ENCODE measurements at places on chromosomes 5 and 9. TPM values are rescaled to one million over a fixed set of nuclear protein-coding genes. Genes with fewer than 3 reads are reported as not detected.

- peaks cover 97% of the 10 kb centered on the region for H3K27me3 ChIP-seq
- no peak overlapping the region for H3K27ac ChIP-seq
- H3K4me3 ChIP-seq = no peak overlapping the region
- H3K36me3 ChIP-seq = no peaks in the 10 kb centered on the region
Measured at GRCh38 chr9:92807757-92808725, 43.4 kb upstream of the BICD2 start.

The TAF1L gene
- not detected for polyA plus RNA-seq

DNA sequence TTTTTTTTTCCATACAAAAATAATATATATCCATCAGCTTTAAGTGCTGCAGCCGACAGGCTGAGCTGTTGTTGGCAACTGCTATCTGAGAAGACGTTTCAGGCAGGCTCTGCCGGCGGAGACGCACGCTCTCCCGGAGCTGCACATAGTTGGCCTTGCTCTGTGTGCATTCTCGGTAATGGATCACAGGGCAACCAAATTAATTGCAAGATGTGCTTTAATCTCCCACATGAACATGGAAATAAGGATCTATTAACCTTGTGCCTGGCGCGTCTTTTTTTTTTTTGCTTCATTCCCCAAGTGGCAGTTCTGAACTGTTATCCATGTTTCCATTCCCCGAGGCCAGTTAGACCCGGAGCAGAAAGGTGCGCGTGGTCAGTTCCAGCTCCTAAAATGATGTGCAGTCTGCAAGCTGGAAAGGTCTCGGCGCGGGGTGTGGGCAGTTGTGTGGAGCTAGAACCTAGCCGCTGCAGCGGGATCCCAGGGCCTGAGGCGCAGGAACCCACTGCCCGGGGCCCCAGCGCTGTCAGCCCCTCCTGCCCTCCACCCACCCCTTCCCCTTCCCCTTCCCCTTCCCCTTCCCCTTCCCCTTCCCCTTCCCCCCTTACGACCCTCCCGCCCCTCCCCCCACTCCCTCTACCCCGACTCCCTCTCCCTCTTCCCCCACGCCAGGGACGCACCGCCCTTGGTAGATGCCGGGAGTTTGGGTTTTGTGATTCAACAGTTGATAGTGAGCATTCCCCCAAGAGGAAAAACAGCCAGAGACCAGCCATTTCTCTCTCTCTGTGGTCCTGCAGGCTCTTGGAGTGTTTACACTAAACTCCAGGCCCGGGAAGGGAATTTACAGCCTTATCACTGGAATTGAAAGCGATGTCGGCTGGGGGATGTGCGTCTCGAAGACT is 137.8 kb downstream of the CEP120 start:
- no peaks in the 10 kb centered on the region for H3K27me3 ChIP-seq
- no peaks in the 10 kb centered on the region for H3K36me3 ChIP-seq
- peak overlapping the region; percentile 11 for H3K4me3 ChIP-seq
- DNase-seq = peak; percentile 65

The PCDHA1 gene
- 0.69 TPM for polyA plus RNA-seq

GRCh38 chr5:96149546-96149945 is 187.9 kb upstream of the ELL2 start:
- no peak for DNase-seq
- no peaks in the 10 kb centered on the region for H3K36me3 ChIP-seq
- no peaks in the 10 kb centered on the region for H3K4me1 ChIP-seq

DNA sequence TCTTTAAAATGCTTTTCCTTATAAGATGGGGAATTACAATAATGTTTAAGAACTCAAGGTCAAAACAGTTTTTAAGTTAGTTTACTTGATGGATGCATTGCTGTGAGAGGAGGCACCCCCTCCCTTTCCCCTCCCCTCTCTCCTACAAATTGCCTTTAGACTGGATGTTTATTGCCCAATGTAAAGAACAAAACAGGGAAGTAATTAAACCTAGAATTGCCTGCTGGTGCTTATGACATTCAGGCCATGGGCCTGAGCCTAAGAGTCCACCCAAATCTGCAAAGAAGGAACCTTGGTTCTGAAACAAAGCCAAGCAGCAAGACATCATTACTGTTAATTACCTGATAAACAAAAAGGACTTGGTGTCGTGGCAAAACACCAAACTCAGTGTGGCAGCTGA is 630.3 kb downstream of the ISL1 start:
- H3K27me3 ChIP-seq = no peaks in the 10 kb centered on the region
- no peak overlapping the region for H3K4me3 ChIP-seq
- no peak for DNase-seq
- H3K4me1 ChIP-seq = peaks cover 6% of the 10 kb centered on the region

- H3K27me3 ChIP-seq = no peaks in the 10 kb centered on the region
- H3K4me1 ChIP-seq = peaks cover 4% of the 10 kb centered on the region
- DNase-seq = no peak
- H3K4me3 ChIP-seq = no peak overlapping the region
- H3K36me3 ChIP-seq = no peaks in the 10 kb centered on the region
- H3K27ac ChIP-seq = no peak overlapping the region
Measured at GRCh38 chr5:75234251-75234650, 2.4 kb downstream of the ANKRD31 start.

- no peaks in the 10 kb centered on the region for H3K27me3 ChIP-seq
- DNase-seq = peak; percentile 82
- H3K4me3 ChIP-seq = no peak overlapping the region
- no peaks in the 10 kb centered on the region for H3K4me1 ChIP-seq
- no peaks in the 10 kb centered on the region for H3K36me3 ChIP-seq
Measured at GRCh38 chr9:22136461-22137096, 127.5 kb upstream of the CDKN2B start.

The ESM1 gene
- polyA plus RNA-seq = 0.48 TPM

The SLC46A2 gene
- polyA plus RNA-seq = not detected

DNA sequence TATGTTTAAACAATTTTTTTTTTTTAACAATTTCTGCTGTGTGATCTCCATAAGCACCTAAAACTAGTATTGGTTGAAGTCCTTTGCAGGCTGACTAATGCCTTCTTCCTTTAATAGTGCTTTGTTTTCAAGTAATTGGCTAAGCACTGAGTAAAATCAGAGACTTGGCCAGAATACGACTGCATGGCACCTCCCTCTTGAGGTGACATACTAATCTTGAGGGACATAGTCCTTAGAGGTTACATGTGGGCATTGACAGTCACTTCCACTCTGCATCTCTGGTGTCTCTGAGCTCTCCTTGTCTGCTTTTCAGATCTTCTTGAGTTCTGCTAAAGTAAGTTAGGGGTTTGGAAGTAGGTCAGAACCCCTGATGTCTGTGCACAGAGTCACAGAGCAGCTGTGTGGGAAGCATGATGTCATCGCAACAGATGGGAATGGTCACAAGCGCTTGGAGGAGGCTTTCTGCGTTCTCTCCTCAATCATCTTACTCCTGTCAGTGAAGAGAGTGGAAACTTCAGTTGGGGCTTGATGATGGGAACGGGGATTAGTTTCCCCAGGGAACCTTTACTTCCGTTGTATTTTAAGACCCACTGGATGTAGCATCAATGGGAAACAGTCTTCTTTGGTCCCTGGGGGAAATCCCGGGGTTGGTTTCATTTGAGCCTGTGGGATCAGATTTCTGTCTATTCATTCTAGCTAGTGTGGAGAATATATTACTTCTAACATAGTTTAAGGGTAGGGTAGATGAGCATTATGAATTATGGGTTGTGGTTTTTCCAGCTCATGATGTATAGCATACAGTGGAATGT is 136.9 kb downstream of the ARHGAP26 start:
- no peak for DNase-seq
- no peaks in the 10 kb centered on the region for H3K4me1 ChIP-seq
- no peak overlapping the region for H3K27ac ChIP-seq

- no peak for DNase-seq
- no peaks in the 10 kb centered on the region for H3K27me3 ChIP-seq
- no peak overlapping the region for H3K4me3 ChIP-seq
Measured at GRCh38 chr5:154842689-154843530, 7.5 kb downstream of the FAXDC2 start.

All from cardiac muscle cell (in vitro differentiated cells and primary cell).